ENCODE measurements at places on chromosomes 5 and 9. TPM values are rescaled to one million over a fixed set of nuclear protein-coding genes. Genes with fewer than 3 reads are reported as not detected.

Gene IFNA16
- not detected for total RNA-seq

Gene ARL14EPL
- total RNA-seq: not detected

Gene ADAMTS6
- total RNA-seq: 3.1 TPM

Gene IFNB1
- total RNA-seq: not detected

Gene ATP6V0E1
- total RNA-seq: 192 TPM

Gene SEC24A
- 9.4 TPM for total RNA-seq

Gene SV2C
- 0.09 TPM for total RNA-seq

Gene DAPK1
- total RNA-seq: 6.6 TPM

Gene PAXX
- 17.0 TPM for total RNA-seq

Gene TMEM245
- total RNA-seq: 93.6 TPM

Gene SCGB3A1
- not detected for total RNA-seq

DNA sequence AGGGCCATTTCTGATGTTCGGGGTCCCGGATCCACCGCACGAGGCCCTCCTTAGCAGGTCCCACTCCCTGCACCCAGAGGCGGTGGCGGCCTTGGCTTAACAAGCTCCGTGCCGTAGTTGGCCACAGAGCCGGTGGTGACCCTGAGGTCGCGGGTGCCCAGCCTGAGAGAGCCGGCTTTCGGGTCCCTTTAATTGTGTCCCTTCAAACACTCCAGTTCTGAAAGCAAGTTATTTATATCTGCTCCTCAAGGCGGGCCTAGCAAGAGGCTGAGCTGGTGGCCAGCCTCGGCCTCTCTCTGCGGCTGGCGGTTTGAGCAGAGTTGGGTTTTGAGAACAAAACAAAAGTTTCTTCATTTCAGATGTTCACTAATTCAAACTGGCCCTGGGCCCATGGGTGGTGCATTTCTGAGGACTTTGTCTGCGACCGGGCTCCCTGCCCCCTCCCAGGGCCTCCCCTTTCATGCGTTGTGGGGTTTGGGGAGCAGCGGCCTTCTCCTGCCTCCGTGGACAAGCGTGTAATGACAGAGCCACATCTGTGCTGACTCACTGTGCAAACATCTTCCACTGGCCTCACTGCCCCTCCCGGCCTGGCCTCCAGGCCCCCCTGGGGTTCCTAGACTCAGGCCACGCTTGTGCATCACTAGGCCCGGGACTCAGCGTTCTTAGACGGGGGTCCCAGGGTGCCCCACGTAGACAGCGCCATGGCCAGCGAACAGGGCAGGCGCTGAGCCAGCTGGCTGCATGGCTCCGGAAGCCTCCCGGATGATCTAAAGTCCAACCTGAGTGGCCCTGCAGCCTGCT is 49.4 kb upstream of the COL5A1 start:
- peak; percentile 38 for DNase-seq
- H3K27ac ChIP-seq: peak overlapping the region; percentile 62
- H3K36me3 ChIP-seq: no peaks in the 10 kb centered on the region
- H3K27me3 ChIP-seq: no peaks in the 10 kb centered on the region
- H3K4me1 ChIP-seq: peaks cover 9% of the 10 kb centered on the region
- no peak overlapping the region for H3K4me3 ChIP-seq

DNA sequence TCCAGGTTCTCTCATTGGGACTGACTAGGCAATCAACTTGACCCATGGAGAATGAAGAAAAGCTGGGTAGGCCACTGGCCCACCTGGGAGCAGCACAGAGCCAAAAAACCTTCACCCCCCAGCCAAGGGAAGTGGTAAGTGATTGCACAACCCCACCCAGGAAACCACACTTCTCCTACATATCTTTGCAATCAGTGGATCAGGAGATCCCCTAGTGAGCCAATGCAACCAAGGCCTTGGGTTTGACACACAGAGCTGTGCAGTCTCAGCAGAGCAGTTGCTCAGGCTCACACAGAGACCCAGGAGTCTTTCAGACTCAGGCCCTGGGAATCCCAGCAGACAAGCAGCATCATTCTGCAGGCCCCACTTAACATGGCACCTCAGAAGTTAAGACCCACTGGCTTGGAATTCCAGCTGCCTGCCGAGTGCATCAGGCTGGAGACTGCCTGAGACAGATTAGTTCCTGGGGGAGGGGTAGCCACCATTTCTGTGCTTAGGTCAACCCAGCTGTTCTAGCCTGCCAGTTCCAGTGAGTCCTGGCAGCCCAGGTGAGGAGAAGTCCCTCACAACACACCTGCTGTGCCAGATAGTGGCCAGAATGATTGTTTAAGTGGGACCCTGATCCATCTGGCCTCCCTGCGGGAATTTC is 136.4 kb downstream of the SAXO1 start:
- no peak overlapping the region for H3K27ac ChIP-seq
- no peak for DNase-seq
- no peaks in the 10 kb centered on the region for H3K4me1 ChIP-seq
- H3K27me3 ChIP-seq: no peaks in the 10 kb centered on the region
- H3K4me3 ChIP-seq: no peak overlapping the region

DNA sequence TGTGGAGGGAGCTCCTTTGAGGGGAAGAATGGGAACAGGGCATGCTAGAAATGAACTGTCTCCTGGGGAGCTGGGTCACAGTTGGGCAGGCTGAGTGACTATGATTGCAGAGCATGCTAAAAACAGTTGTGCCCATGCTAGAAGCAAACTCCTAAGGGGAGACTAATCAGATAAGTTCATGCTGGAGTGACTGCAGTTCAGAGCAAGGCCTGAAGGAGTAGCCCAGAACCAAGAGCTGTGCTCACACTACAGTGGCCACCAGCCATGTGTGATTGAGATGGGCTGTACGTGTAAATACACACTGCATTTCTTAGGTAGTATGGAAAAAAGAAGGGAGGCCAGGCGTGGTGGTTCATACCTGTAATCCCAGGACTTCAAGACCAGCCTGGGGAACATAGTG is 10.3 kb upstream of the AK1 start:
- no peaks in the 10 kb centered on the region for H3K27me3 ChIP-seq
- no peak for DNase-seq
- no peak overlapping the region for H3K27ac ChIP-seq
- H3K4me1 ChIP-seq: peaks cover 11% of the 10 kb centered on the region

- peaks cover 2% of the 10 kb centered on the region for H3K4me1 ChIP-seq
- peaks cover 8% of the 10 kb centered on the region for H3K36me3 ChIP-seq
- no peak overlapping the region for H3K4me3 ChIP-seq
- no peak overlapping the region for H3K27ac ChIP-seq
Measured at GRCh38 chr9:96646081-96646991, 8.8 kb downstream of the PRXL2C start.

GRCh38 chr5:50794812-50795211 is 128.4 kb downstream of the PARP8 start:
- DNase-seq: no peak
- peaks cover 4% of the 10 kb centered on the region for H3K36me3 ChIP-seq

- H3K4me3 ChIP-seq: no peak overlapping the region
- no peaks in the 10 kb centered on the region for H3K36me3 ChIP-seq
- H3K27me3 ChIP-seq: no peaks in the 10 kb centered on the region
- no peak for DNase-seq
Measured at GRCh38 chr9:98146101-98146991, 27.3 kb upstream of the TRIM14 start.

- no peak for DNase-seq
- no peak overlapping the region for H3K4me3 ChIP-seq
- H3K27me3 ChIP-seq: no peaks in the 10 kb centered on the region
- no peak overlapping the region for H3K27ac ChIP-seq
Measured at GRCh38 chr5:116378777-116379121, 195.9 kb downstream of the SEMA6A start.

DNA sequence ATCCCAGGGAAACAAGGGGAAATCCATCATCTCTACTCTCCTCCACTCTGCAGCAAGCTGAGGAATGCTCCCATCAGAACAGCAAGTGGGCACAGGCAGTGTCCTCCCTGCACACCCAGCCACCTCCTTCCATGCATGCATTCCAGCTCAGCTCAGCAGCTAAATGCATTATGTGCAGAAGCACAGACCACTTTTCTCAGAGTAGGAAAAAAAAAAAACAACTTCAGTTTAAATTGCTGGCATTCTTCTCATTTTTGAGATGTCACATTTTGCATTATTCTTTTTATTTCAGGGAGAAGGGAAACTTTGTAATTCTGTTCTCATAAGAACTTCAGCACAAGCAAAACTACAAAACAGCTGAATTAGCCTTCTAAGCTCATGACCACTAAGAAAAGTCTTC is 312.2 kb downstream of the SEMA5A start:
- no peak overlapping the region for H3K4me3 ChIP-seq
- no peak overlapping the region for H3K27ac ChIP-seq
- H3K4me1 ChIP-seq: peaks cover 10% of the 10 kb centered on the region

DNA sequence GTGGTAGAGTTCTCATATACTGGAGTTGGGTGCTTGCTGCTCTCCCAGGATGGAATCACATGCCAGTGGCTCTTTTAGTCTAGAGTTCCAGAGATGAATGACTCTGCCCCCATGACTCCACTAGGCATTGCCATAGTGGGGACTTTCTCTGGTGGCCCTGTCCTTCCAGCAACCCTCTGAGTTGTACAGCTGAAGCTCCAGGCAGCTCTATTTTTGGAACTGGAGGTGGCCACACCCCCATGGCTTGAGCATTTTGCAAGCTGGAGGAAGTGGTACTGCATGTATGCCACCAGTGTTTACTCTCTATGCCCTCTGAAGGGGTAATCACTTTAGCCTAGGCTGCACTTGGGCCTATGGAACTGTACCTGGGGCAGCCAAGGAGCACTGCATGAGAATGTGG is 112.6 kb downstream of the RANBP17 start:
- no peaks in the 10 kb centered on the region for H3K4me1 ChIP-seq
- no peak for DNase-seq
- H3K27ac ChIP-seq: no peak overlapping the region
- H3K4me3 ChIP-seq: no peak overlapping the region

- peaks cover 39% of the 10 kb centered on the region for H3K4me1 ChIP-seq
- no peaks in the 10 kb centered on the region for H3K36me3 ChIP-seq
- H3K27me3 ChIP-seq: no peaks in the 10 kb centered on the region
- peak overlapping the region; percentile 92 for H3K27ac ChIP-seq
- peak overlapping the region; percentile 65 for H3K4me3 ChIP-seq
- DNase-seq: peak; percentile 41
Measured at GRCh38 chr9:14346811-14347405, 33.0 kb upstream of the NFIB start.

DNA sequence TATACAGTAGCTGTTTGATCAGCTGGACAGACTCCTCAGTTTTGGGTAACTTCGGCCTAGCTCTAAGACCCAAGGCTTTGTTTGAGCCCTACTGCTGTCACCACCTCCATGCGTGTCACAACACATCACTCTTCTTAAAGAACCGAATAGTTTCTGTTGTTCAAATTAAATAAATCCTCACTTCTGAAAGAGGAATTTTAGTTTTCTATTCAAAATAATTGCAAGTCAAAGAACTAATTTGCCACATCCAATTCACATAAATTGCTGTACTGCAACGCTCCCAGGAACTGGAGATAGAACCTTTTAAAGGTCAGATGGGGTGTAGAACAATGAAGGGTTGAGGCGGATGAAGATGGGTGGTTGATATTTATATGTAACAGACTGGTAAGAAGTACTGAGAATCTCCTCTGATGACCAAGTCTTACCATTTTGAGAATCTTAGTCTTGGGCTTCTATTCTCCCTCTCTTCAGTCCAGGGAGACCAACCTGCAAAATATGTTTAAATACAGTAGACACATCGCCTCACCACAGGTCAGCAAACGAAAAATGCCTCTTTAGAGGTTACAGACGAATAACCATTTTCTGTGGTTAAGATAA is 1.6 kb downstream of the NREP start:
- H3K4me3 ChIP-seq: peak overlapping the region; percentile 70
- H3K4me1 ChIP-seq: peaks cover 38% of the 10 kb centered on the region
- peak overlapping the region; percentile 97 for H3K27ac ChIP-seq
- H3K27me3 ChIP-seq: no peaks in the 10 kb centered on the region
- no peaks in the 10 kb centered on the region for H3K36me3 ChIP-seq

- no peak overlapping the region for H3K4me3 ChIP-seq
- H3K27ac ChIP-seq: no peak overlapping the region
Measured at GRCh38 chr5:35833224-35833623, 23.5 kb upstream of the IL7R start.

DNA sequence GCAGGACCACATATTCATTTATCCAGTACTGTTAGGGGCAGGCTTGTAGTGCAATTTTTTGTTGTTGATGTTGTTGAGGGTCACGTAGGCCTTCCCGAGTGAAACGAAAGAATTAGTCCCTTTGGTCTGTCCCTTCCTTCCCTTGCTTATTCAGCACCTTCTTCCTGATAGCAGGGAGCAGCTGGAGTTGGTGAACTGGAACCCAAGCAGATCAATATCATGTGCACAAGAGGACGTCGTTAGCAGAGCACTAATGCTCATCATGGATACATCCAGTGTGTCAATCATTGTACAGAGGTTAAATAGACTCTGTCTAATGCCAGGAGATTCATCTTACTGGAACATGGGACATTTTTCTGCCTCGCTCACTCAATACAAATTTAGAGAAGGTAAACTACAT is 33.0 kb upstream of the MAP1B start:
- H3K36me3 ChIP-seq: no peaks in the 10 kb centered on the region
- no peak overlapping the region for H3K4me3 ChIP-seq
- no peak for DNase-seq
- no peaks in the 10 kb centered on the region for H3K27me3 ChIP-seq
- no peak overlapping the region for H3K27ac ChIP-seq

DNA sequence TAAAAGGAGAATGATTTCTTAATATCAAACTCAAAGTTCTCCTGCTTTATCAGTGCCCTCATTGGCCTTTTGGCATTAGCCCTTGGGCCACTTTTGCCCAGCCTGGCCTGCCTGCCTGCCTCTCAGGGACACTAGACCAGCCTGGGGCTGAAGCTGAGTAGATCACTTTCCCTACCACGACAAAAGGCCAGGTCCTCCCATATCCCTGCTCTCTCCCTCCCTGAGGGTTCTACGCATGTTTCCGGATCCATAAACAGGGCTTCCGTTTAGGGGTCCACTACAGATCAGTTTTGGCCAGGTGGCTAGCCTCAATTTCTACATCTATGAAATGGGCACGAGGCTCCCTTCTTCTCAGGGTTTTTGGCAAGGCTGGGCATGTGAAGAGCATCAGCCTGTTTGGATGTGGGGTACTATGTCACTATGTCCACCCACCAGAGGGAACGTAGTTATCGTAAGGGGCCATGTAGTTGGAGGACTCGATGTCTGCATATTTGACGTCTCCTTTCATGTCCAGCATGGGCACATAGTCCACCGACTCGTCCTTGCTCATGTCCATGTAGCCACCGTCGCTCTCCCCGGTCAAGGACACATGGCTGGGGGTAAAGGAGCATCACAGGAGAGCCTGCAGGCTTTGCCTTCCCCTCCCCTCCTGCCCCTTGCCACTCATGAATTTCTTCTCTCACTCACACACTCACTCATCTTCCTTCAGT is 34.0 kb downstream of the PDGFRB start:
- H3K27ac ChIP-seq: no peak overlapping the region

DNA sequence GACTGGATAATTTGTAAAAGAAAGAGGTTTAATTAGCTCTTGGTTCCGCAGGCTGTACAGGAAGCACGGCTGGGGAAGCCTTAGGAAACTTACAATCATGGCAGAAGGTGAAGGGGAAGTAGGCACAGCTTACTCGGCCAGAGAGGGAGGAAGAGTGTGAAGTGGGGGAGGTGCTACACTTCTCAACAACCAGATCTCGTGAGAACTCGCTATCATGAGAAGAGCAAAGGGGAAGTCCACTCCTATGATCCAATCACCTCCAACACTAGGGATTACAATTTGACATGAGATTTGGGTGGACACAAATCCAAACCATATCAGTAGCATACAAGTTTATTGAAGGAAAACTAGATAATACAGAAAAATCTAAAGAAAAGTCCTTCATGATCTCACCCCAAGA is 39.9 kb downstream of the NEURL1B start:
- H3K4me1 ChIP-seq: peaks cover 30% of the 10 kb centered on the region
- no peak overlapping the region for H3K4me3 ChIP-seq
- H3K27me3 ChIP-seq: no peaks in the 10 kb centered on the region
- peak overlapping the region; percentile 17 for H3K27ac ChIP-seq

- peaks cover 3% of the 10 kb centered on the region for H3K36me3 ChIP-seq
- peaks cover 33% of the 10 kb centered on the region for H3K4me1 ChIP-seq
- no peak overlapping the region for H3K4me3 ChIP-seq
- DNase-seq: peak; percentile 58
Measured at GRCh38 chr5:140575309-140575708, 10.7 kb downstream of the SLC35A4 start.

Data from heart right ventricle (tissue), 16 donors.